H4 (cell line): ENCODE measurements at places on chromosomes 7 and 10. TPM values are rescaled to one million over a fixed set of nuclear protein-coding genes. Genes with fewer than 3 reads are reported as not detected.

- peak; percentile 44 for DNase-seq
Observed at GRCh38 chr7:38506756-38507155, 124.4 kb downstream of the AMPH start.

- no peak for DNase-seq
Observed at GRCh38 chr10:78276139-78276538, 242.5 kb downstream of the RPS24 start.

GRCh38 chr7:158074896-158075632, 512.6 kb downstream of the PTPRN2 start:
- DNase-seq = no peak

The ACHE gene
- 0.15 TPM in 1 of 2 replicates, not detected in the other for total RNA-seq

The PTPRN2 gene
- 0.97 TPM in 2 replicates for total RNA-seq
